ENCODE measurements at places on chromosomes 2 and 18.

- no peak for DNase-seq
Observed at GRCh38 chr18:31252522-31252921, 65.4 kb upstream of the DSG1 start.

DNA sequence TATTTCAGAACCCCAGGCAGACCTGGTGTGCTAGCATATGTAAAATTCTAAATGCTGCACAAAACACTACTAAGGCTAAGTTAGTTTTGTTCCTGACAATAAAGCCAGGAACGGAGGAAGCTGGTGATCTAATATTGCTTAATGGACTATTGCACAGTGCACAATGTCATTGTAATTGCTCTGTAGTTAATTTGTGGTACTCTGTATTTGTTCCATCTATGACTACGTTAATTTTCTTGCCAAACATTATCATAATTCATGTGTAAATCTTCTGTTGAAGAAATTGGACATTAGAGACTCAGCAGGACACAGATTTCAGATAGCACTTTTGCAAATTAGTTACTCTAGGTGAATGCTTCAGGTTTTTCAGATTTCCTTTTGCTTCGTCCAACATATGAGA lies 232.3 kb downstream of the RIT2 start:
- no peak for DNase-seq

DNA sequence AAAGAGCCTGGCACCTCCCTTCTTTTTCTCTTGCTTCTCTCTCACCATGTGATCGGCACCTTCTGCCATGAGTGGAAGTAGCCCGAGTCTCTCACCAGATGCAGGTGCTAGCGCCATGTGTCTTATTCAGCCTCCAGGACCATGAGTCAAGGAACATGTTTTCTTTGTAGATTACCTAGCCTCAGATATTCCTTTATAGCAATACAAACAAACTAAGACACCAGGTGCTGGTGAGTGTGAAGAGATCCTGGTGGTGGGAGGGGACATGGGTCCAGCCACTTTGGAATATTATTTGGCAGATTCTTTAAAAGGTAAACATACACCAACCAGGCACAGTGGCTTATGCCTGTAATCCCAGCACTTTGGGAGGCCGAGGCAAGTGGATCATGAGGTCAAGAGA lies 5.9 kb upstream of the USP40 start:
- DNase-seq, result no peak

GRCh38 chr2:105580870-105581554 lies 163.7 kb upstream of the NCK2 start:
- no peak for DNase-seq

- no peak for DNase-seq
Observed at GRCh38 chr2:257429-257828, 6.4 kb downstream of the SH3YL1 start.

DNA sequence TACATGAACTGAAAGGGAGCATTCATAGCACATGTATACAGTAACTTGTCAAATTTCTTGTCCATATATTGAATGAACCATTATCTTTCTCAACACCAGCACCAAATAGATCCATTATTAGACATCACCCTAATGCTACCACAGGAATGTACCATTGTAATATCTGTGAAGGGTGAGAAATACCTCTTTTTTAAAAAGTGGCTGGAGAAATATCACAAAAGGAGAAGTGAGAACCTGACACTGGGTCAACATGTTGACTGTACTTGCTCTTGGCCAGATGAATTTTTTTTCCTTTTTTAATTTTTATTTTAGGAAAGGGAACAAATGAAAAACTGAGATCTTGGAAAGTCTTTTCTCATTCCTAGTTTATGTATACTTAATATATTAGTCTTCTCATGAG lies 63.5 kb downstream of the CAVIN2 start:
- no peak for DNase-seq

GRCh38 chr2:119494163-119494790 lies 30.0 kb downstream of the SCTR start:
- no peak for DNase-seq

GRCh38 chr2:88680266-88680902 lies 11.1 kb upstream of the RPIA start:
- DNase-seq, result no peak

DNA sequence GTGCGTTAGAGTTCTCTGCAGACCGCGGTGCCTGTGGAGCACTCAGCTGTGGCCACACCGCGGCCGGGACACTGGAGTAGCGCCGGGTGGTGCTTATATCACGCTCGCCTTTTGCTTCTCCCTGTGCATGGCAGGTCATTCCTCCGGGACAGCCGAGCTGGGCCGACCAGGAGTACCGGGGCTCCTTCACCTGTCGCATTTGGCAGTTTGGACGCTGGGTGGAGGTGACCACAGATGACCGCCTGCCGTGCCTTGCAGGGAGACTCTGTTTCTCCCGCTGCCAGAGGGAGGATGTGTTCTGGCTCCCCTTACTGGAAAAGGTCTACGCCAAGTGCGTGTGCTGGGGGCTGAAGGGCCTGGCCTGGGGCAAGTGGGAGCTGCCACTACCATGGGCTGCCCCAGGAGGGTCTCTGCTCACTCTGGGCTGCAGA lies 4.2 kb downstream of the CAPN10 start:
- no peak for DNase-seq

DNA sequence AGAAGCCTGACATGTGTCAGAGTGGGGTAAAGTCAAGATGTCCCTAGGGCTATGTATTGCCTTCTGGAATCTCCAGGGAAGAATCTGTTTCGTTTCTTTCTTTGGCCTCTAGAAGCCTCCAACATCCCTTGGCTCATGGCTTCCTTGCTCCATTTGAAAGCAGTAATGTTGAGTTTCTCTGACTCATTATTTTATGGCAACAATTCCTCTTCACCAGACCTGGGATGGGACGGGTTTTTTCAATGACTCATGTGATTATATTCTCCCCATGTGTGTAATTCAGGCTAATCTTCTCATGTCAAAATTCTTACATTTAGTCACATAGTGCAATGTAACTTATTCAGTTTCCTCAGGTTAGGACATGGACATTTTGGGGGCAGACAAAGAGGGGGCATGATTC lies 1038.6 kb downstream of the CBLN2 start:
- DNase-seq, result no peak

GRCh38 chr2:15570104-15570503 lies 9.0 kb upstream of the NBAS start:
- no peak for DNase-seq

- DNase-seq, result no peak
Observed at GRCh38 chr2:231568098-231568784, 24.4 kb upstream of the TEX44 start.

- DNase-seq, result peak; percentile 44
Observed at GRCh38 chr2:8821276-8822217, 15.9 kb downstream of the KIDINS220 start.

DNA sequence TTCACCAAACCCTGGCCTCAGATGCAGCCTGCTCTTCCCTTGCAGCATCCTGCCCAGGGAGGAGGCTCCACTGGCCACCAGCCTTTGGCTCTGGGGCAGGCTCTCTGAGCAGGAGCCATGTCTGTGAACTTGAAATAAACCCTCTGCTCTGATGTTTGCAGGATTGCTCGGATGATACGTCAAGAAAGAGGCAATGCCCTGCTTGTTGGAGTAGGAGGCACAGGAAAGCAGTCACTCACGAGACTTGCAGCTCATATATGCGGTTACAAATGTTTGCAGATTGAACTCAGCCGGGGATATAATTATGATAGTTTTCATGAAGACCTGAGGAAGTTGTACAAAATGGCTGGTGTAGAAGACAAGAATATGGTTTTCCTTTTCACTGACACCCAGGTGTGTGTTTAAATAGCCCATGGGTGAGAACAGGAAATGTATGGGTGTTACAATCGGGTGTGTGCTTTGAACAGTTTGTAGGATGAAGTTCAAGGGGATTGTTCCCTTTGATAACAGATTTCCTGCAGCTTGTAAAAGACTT lies 177.9 kb downstream of the DNAH6 start:
- no peak for DNase-seq

DNA sequence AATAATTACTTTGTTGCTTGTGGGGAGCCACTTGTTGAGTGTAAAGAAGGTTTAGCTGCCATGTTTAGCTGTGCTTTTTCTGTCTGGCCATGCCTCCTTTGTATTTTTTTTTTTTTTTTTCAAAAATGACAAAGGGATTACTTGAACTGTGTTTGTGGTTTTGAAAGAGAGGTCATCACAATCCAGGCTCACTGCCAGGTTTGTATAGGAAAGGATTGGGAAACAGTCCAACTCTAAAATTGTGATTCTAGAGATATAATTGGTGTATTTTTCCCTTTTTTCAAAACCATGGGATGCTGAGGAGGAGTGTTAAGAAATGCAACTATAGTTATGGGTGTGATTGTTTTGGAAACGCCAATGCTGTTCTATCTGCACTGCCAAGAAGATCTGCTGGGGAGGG lies 4.3 kb downstream of the ITPRIPL1 start:
- DNase-seq, result peak; percentile 76

- DNase-seq, result no peak
Observed at GRCh38 chr2:56288838-56289580, 105.2 kb downstream of the CCDC85A start.

GRCh38 chr2:191714925-191715324 lies 37.0 kb downstream of the NABP1 start:
- no peak for DNase-seq

GRCh38 chr18:24819141-24819890 lies 358.9 kb downstream of the HRH4 start:
- no peak for DNase-seq

- DNase-seq, result no peak
Observed at GRCh38 chr2:119245076-119245840, 21.6 kb downstream of the STEAP3 start.

- no peak for DNase-seq
Observed at GRCh38 chr2:42492691-42493467, 903 bp downstream of the KCNG3 start.

DNA sequence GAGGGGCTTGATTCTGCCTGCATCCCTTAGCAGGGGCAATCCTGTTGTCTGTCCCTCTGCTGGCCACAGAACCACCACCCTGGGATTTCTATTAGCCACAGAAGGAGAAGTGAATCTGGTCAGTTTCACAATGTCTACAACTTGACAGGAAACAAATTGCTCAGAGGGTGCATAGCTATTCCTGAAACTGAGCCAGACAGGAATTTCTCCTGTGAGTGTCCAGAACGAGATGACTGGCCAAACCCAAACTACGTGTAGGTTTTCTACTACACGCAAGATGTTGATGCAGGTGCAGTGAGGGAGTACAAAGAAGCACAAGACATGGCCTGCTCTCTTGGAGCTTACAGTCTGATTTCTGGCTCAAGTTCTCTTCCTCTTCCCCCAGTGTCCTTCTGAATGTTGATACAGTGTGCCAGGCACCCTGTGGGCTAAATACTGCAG lies 201.9 kb downstream of the CLIP4 start:
- peak; percentile 85 for DNase-seq

GRCh38 chr18:28115149-28115550 lies 61.8 kb downstream of the CDH2 start:
- DNase-seq, result peak; percentile 96

- DNase-seq, result peak; percentile 69
Observed at GRCh38 chr2:237731663-237732062, 66.9 kb upstream of the RBM44 start.

- peak; percentile 16 for DNase-seq
Observed at GRCh38 chr18:73752546-73752945, 395.1 kb downstream of the FBXO15 start.

GRCh38 chr18:50282521-50283335 lies 1.4 kb upstream of the MBD1 start:
- no peak for DNase-seq

GRCh38 chr2:60853531-60853930 lies 27.8 kb upstream of the REL start:
- DNase-seq, result no peak

DNA sequence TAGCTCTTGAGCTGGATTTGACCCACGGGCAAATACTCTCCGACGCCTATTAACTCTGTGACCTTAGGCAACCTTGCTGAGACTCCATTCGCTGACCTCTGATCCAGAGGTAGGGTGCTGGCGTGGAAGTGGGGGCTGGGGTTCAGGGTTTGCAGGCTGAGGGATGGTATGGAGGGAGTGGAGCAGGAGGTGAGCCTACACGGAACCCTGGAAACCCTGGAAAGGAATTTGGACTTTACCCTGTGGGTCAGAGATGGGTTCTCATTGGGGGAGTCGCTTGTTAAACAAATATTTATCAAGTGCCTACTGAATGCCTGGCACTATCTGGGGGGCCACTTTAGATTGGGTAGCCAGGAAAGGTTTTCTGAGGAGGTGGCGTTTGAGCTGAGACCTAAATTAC lies 58.2 kb upstream of the FZD7 start:
- DNase-seq, result no peak

DNA sequence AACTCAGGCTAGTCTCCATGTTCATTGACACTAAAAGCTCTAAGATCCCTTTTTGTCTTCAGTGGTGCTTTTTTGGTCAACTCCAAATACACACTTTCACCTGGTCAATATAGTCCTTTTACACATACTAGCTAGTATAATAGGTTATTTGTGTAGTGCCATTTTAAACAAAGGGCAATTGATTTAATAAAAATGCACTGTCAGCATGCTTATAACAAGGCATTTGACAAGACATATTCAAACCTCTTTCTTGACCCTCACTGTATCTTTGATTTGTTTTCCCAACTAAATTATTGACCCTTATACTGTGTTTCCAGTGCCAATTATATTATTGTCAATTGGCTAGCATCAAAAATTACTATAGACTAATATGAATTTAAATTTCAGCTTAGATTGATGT lies 1117.6 kb upstream of the DDX18 start:
- DNase-seq, result no peak

- DNase-seq, result no peak
Observed at GRCh38 chr2:172307800-172308199, 119.6 kb upstream of the ITGA6 start.

- DNase-seq, result peak; percentile 21
Observed at GRCh38 chr2:192948316-192948715, 753.6 kb upstream of the TMEFF2 start.

GRCh38 chr2:225457482-225457881 lies 58.0 kb downstream of the NYAP2 start:
- no peak for DNase-seq

All from fibroblast of upper back skin (primary cell).